H4 (cell line): ENCODE measurements at places on chromosomes 3 and 15.

DNA sequence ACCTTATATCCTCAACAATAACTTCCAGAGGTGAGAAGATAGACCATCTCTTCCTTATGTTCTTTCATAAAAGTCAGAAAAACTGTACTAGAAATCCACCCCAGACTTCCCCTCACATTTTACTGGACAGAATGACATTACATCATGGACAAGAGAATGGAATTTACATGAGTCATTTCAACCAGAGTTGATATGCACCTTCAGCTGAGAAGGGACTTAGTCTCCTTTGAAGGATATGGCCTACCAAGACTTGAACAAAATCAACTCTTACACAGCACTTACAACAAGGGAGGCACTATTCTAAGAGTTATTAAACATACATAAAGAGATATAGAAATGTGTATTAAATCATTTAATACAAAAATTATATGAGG, 380.0 kb upstream of the DPH6 start:
- DNase-seq, result no peak

DNA sequence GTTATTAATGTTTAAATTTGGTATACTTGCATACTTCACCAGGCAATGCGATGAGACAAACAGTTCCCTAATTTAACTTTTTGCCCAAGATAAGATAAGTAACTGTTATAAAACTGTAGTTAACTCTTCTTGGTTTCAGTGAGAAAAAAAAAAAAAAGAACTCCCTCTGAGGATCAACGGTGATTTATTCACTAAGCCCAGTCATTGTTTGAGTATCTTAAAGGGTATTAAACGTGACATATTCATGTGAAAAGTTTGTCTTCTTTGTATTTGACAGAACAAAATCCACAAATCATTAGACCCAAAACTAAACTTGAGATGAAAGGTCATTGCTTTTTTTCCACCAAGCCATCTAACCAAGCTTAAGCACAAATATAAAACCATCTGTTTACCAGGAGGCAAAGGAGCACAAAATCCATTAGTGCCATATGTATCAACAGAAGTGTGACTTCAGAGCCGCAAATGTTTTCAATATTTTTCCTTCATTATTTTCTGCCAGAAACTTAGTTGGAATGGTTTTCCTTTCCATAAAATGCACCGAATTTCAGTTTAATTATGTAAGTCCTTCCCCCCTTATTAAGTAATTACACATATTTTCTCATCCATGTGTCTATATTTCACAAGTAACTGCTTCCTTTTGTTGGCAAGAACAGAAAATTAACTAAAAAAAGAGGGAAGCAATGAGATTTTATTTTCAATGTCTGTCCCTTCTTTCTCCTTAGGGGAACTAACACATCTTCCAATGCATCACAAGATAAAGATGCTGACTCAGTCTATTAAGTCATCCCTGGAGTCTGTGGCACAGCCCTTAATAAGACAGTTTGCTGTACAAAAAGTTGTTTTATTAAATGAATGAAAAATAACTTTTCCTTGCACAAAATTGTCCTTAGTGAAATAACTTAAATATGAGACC, 92.2 kb upstream of the RAP2B start:
- peak; percentile 35 for DNase-seq

- DNase-seq, result no peak
Measured at GRCh38 chr3:133137042-133137996, 99.1 kb downstream of the TMEM108 start.

DNA sequence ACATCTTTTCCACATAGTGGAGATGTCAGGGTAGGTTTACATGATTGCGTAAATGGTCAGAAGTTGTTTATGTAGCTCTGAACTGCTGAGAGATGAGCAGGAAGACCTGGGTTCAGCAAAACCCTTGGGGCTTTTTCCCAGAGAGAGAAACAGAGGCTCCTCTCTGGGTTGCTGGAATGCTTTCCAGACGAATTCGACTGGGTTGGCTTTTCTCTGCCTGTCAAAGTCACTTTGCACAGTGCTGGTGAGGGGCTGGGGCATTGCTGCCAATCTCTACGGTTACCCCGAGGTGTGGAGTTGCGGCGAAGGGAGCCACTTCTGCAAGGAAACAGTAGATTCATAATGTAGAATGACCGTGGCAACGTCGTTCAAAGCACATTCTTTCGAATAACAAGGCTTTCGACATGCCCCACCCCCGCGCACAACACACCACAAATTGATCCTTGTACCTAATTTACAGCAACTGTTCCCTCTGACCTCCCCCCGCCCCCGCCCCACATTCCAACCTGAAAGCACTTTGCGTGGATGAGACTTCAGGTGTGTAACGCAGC, 950 bp upstream of the CNTN4 start:
- peak; percentile 64 for DNase-seq

- DNase-seq, result no peak
Measured at GRCh38 chr15:58249646-58250312, 111.6 kb downstream of the AQP9 start.

DNA sequence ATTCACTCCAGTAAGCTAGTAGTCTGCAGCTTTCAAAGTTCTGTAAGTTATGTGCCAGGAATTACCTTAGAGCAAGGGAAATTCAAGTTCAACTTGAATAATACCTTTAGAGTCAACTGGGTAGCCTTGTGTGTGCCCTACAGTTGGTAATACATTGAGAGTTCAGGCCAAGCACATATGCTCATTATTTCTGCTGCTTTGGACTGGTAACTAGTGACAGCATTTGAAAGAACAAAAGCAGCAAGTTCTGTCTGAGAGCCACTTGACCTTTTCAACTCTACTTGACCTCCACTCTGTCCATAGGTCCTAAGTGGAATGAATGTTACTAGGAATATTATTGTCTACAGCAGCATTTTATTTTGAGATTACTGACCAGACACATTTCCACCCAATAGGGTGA, 723.5 kb downstream of the NLGN1 start:
- DNase-seq, result no peak

DNA sequence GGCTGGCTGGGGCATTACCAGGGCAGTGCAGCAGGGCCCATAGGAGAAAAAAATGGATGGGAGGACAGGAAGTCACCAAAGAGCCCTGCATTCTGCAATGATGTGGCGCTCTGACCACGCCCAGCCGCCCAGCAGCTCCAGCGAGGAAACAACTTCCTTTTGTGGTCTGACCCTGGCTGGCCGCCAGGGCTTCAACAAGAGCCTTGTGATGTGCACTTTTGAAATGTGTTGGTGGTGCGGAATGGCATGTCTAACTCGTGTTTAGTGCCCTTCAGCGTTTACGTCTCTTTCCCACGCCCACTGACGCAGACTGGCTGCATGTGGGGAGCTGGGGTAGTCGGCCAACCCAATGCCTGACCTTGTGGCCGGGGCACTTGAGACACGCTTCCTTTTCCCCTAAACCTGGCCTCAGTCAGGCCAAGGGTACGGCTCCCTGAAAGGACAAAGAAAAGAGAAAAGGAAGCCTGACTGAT, 81.9 kb upstream of the CTNNB1 start:
- DNase-seq, result peak; percentile 95

DNA sequence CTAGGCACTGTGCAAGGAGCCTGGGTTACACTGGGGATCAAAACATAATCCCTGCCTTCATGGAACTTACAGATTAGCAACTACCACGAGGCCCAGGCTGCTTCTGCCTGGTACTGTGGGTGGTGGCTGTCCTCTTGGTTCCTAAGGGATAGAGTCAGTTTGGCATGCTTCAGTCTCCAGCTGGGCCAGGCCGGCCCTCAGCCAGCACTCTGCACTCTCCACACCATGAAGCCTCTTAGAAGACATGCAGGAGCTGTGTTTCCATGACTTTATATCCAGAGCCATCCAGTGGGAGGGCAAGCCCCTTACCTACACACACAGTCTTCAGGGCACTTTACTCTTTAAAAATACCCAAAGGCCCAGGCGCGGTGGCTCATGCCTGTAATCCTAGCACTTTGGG, 54.4 kb downstream of the ATP1B3 start:
- DNase-seq, result no peak

- DNase-seq, result no peak
Measured at GRCh38 chr3:61053781-61054496, 197.3 kb downstream of the FHIT start.

DNA sequence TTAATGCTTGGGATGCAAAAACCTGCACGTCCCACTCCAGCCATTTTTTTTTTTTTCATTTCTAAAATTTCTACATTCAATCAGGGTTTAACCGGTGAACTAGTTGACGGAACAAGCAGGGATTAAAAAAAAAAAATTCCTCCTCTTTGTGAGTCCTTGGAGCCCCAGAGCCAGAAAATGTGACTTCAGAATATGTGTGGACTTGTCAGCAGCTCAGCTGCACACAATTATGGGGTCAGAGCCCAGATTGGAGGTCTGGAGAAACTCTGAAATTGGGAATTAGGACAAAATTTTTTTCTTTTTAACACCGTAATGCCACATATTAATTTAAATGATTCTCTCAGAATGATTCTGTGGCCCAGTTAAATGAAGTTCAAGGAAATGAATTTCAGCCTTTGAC, 921.0 kb upstream of the CFAP20DC start:
- no peak for DNase-seq

- no peak for DNase-seq
Measured at GRCh38 chr3:189202583-189202982, 30.8 kb downstream of the TPRG1 start.

- DNase-seq, result no peak
Measured at GRCh38 chr3:54875596-54876268, 52.1 kb downstream of the LRTM1 start.

- DNase-seq, result peak; percentile 48
Measured at GRCh38 chr15:95298729-95299128, 1031.8 kb upstream of the NR2F2 start.

- no peak for DNase-seq
Measured at GRCh38 chr15:79161837-79162508, 71.4 kb upstream of the RASGRF1 start.

DNA sequence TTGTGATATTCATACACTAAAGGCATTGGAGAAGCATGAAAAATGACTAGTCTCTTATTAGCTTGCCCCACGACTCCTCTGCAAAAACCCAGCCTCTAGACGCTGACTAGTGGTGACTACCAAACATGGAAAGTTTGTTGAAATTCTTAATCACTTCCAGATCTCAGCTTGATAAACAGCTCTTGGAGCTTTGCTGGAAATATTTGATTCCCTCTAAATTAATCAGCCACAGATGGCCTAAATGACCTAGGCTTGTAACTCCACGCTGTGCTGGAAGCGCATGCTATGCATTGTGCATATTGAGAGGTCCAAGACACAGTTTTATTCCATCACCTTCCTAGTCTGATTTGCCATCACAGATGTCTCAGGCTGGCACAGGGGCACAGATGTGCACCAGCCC, 244.7 kb upstream of the ST8SIA2 start:
- no peak for DNase-seq

GRCh38 chr15:75952525-75952924, 48.8 kb downstream of the FBXO22 start:
- no peak for DNase-seq

- DNase-seq, result peak; percentile 98
Measured at GRCh38 chr15:43440721-43441281, 52.2 kb downstream of the TP53BP1 start.

GRCh38 chr3:7760718-7761117, 740.9 kb upstream of the LMCD1 start:
- no peak for DNase-seq

- no peak for DNase-seq
Measured at GRCh38 chr15:65328506-65329287, 24.2 kb downstream of the RNU5B-1 start.

DNA sequence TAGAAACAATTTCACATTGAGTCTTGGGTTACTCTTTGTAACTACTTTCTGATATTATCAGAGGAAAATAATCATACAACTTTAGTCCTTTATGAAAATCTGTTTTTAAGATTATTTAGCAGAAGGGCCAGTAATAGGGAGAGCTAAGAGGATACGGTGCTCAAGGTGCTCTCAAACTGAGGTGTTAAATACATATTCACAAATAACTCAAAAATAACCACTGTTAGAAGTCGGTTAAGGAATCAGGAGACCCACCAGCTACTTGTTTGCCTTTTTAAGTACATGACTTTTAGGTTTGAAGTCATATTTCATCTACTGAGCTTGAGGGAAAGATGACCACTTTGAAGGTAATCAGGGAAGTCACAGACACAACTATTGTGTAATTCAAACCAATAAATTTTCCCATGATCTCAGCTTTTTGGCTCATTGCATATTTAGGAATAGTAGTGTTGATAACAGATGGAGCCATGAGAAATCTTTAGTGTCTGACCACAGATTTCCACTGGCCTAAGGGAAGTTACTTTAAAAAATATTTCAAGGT, 1.4 kb upstream of the RSRC1 start:
- DNase-seq, result no peak

DNA sequence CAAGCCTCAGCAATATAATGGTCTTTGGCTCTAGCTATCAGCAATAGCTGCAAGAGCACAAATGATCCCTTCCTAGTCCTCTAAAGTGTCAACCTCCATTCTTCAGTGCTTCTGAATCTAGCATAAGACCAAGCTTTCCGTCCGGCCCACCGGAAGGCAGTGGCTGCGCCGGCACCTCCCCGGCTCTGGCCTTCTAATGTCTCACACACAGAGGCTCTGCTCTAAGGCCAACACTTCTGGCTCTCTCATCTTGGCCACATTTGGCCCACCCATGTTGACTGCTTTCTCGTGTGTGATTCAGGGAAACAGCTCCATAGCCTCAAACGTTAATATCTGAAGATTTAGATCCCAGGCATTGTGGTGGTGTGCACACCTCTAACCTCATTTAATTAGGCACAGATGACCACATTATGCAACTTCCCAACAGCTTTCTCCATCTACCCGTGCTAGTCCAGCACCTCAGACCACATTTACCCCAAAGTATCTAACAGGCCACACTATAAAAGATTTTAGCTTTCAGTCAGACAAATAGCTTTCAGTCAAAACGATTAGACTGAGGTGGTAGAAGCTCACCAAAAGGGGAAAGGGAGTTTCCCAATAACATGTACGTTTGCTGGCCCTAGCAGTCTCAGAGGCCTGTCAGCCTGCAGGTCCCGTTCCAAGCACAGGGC, 19.3 kb downstream of the SLC51A start:
- DNase-seq, result no peak

DNA sequence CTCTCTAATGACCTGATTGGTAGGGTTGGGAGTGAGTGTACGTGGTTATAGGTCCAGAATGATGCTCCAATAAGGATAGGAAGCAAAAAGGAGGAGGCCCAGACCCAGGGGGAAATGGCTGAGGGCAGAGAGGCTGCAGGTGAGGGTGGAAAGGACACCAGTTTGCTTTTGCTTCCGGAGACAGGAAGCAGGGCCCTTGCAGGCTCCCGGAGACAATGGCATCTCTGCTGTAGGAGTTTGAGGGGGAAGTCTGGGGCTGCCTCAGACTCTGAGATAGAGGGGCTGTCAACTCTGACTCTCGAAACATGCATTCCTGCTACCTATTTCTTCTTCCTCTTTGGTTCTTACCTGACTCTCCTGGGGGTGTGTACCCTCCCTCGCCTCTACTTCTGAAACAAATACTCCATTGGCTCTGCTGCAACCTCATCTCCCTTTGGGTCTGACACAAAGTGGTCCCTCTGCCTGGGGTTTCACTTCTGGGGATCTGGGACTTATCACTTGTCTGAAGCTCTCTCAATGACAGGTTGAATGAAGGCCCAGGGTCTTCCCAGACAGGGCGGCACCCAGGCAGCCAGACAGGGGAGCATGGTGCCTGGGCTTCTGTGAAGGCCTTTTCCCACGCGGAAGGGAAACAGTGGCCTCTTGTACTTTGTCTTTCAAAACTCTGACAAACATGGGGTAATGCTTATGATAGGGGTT, 61.5 kb downstream of the CHRD start:
- DNase-seq, result no peak
